ENCODE measurements at places on chromosomes 11 and 22. TPM values are rescaled to one million over a fixed set of nuclear protein-coding genes. Genes with fewer than 3 reads are reported as not detected.

Gene FZD4
- total RNA-seq: 34.6 TPM

Gene PAMR1
- 13.8 TPM for total RNA-seq

Gene POU2AF3
- total RNA-seq: 0.38 TPM

Gene CDC42EP1
- 19.4 TPM for total RNA-seq

Gene DGAT2
- 6.2 TPM for total RNA-seq

Gene SOX10
- total RNA-seq: 0.11 TPM

Gene OR8J1
- not detected for total RNA-seq

Gene PANX3
- total RNA-seq: not detected

Gene ACTN3
- not detected for total RNA-seq

Gene BIK
- total RNA-seq: 0.32 TPM

Gene GRM5
- 0.02 TPM for total RNA-seq

Gene NXPE4
- total RNA-seq: not detected

Gene APOL5
- not detected for total RNA-seq

Gene SLC5A4
- total RNA-seq: 0.64 TPM

Gene OR8A1
- not detected for total RNA-seq

Gene NCAPH2
- 31.9 TPM for total RNA-seq

Gene OR2D2
- not detected for total RNA-seq

Data from heart right ventricle (tissue), 16 donors.